ENCODE measurements at places on chromosomes 4 and X.

DNA sequence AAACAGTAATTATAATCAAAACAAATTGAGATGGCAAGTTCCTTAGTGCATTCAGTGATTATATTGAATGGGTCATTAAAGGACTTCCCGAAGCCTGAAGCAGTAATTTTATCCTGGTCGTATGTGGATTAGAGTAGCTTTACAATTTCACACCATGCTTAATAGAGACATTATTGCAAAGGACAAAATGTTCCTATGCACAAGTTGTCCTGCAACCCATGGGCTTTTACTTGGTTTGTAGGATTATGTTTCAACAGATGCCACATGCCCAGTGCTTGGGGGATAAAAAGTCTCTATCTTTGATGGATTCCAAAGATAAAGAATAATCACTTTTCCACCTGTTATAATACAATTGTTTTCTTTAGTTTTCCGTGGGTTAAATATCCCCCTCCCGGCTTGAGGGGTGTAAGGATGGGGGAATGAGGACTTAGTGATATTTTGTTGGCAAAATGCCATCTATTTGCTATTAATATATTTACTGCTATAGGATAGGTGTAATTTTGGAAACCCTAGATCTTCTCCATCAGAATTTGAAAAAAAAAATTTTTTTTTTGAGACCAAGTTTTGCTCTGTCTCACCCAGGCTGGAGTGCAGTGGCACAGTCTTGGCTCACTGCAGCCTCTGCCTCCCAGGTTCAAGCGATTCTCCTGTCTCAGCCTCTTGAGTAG lies 156.5 kb upstream of the ETNPPL start:
- no peak for DNase-seq

DNA sequence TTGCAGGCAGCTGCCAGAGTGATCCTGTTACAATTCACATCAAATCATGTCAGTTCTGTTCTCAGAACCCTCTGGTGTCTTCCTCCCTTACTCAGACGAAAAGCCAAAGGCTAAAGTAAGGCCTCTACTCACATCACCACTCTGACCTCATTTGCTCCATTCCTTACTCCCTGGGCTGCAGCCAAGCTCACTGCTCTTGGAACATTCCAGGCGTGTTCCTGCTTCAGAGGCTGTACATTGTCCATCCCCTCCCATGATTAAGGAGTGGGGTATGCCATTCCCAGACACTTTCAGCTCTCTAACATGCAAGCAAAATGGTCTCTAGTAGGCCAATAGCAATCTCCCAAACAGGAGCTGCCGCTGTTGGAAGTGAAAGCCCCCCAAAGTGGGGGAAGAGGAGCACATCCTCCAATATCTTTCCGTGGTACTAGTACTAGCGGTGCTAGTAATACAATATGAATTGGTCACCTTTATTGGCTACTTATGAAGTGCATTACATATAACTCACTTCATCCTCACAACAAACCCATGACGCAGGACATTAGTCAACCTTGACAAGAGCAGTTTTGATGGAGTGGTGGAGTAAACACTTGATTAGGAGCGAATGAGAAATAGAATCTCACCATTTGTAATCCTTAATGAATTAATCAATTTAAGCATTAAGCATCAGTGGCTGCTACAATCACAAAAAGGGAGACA lies 15.0 kb downstream of the GAB3 start:
- no peak for DNase-seq

DNA sequence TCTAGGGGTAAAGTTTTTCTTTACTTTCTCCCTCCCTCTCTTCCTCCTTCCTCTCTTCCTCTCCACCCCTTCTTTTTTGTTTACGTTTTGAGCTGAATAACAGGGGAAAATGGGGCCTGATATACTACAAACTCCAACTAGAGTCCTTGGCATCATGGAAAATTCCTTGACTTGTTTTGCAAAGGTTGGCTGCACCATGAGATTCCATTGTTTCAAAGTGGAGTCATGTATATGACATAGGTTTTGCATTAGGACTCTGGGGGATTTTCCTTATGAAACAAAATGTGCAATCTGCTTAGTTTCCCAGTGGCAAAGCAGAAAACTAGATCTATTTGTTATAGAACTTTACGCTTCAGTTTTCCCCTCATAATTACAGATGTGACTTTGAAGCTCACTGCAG lies 233.5 kb upstream of the PGRMC2 start:
- no peak for DNase-seq

DNA sequence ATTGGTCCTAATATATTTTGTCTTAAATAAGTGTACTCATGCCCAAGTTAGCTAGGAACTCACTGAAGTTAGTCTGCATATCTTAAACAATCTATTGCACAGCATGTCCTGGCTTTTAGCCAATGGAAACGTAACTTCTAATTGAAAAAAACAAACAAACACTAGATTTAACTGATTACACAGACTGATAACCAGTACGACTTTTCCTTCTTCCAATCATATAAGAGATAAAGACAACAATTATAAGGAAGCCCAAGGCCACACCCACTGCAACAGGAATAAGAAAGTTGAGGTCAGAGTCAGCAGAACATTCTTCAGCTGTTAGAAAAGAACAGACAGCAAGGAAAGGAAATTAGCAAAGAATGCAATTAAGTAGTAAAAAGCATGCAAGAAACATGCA lies 40.8 kb downstream of the LAMP2 start:
- no peak for DNase-seq

- DNase-seq: no peak
These were observed 45.5 kb downstream of the CLNK start for GRCh38 chr4:10639100-10639499.

GRCh38 chr4:163681208-163681821 lies 186.8 kb downstream of the TMA16 start:
- DNase-seq: no peak
